ENCODE measurements at places on chromosomes 7 and 10.

- no peak for DNase-seq
Observed at GRCh38 chr10:1952126-1953095, 215.1 kb upstream of the ADARB2 start.

DNA sequence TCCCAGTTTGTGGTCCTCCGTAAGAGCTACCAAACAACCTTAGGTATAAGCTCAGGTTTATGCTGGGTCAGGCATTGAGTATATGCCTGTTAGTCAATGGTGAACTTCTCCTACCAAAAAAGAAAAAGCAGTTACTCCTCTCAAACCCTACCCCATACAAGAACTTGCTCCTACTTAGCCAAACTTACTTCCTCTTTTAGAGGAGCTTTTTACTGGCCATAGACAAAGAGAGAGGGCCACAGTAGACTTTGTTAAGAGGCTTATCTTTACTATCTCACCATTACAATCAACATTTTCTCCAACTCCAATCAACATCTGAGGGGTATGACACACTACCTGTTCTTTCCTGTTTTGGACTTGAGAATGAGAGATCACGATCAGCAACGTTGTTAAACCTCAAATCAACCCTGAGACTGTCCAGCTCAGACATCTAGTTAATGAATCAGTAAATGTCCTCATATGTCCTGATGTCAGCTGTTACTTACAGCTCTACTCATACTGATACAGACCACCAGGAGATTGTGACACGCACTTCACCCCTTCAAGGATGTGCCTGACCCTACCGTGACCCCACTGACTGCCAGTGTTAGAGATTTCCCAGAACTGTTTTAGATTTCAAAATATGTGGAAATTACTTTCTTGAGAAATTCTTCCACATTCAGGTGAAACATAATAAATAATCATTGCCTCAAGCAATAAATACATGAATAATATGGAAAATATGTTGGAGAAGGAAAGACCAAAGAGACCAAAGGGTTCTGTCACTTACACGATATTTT, 18.4 kb upstream of the CCDC71L start:
- DNase-seq: no peak

- DNase-seq: no peak
Observed at GRCh38 chr7:106964466-106964865, 80.0 kb upstream of the PRKAR2B start.

- DNase-seq: no peak
Observed at GRCh38 chr10:20274571-20274970, 458.3 kb downstream of the PLXDC2 start.

- DNase-seq: no peak
Observed at GRCh38 chr7:117728890-117729624, 144.2 kb downstream of the CTTNBP2 start.

- no peak for DNase-seq
Observed at GRCh38 chr7:116872026-116872425, 9.6 kb downstream of the CAPZA2 start.

GRCh38 chr10:23070913-23071218, 24.5 kb upstream of the MSRB2 start:
- DNase-seq: no peak

DNA sequence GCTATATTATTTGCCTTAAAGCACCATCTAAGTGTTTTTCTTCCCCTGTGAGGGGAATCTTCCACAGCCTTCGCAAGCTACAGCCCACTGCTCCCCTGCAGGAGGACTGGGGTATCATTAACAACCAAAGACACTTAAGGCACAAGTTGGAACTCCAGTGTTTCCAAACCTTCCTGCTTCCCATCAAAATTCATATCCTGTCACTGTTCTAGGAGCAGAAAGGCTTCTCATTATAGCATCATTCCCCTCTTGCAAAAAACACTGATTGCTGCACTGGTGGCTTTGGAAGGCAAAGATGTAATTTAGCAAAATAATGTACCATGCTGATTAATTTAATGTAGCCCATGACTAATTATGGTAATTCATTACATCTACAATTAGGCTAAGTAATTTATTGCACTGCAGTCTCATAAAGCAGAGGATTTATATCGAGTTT, 207.2 kb downstream of the SKAP2 start:
- DNase-seq: peak; percentile 63

All from NCI-H2081 treated with DMSO at 0.1 percent for 48 hours (cell line).